ENCODE measurements at places on chromosomes 11 and 22. TPM values are rescaled to one million over a fixed set of nuclear protein-coding genes. Genes with fewer than 3 reads are reported as not detected.

- no peak for DNase-seq
- peaks cover 1% of the 10 kb centered on the region for H3K36me3 ChIP-seq
- H3K4me1 ChIP-seq, result peaks cover 4% of the 10 kb centered on the region
- H3K27me3 ChIP-seq, result peaks cover 15% of the 10 kb centered on the region
- H3K4me3 ChIP-seq, result no peak overlapping the region
These were observed 198.5 kb downstream of the MYO18B start for GRCh38 chr22:25940479-25940878.

- peaks cover 7% of the 10 kb centered on the region for H3K36me3 ChIP-seq
- no peaks in the 10 kb centered on the region for H3K27me3 ChIP-seq
- no peaks in the 10 kb centered on the region for H3K4me1 ChIP-seq
- H3K27ac ChIP-seq, result no peak overlapping the region
These were observed 30.8 kb downstream of the SBF1 start for GRCh38 chr22:50443801-50444625.

DNA sequence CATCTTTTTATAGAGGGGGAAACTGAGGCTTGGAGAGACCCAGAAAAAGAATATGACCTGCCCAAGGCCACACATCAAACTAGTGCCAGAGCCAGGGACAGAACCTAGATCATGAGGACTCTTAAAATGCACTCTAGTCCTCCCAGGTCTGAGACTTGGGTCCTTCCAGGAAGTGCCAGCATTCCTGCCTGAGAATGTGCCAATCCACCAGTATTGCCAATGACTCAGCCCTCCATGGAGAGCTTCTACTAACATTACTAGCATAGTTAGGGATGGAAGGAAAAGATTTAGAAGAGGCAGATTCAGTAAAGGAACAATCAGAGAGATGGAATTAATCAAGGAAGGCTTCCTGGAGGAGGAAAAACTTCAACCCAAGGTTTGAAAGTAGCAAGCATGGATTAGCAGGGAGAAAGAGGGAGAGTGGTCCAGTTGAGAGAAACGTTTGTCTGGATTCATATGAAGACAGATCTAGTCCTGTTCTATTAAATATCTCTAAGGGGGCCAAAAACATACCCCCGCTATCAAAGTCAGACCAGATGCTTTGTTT lies 20.1 kb upstream of the SMIM35 start:
- no peak overlapping the region for H3K27ac ChIP-seq
- H3K36me3 ChIP-seq, result peaks cover under 1% of the 10 kb centered on the region
- DNase-seq, result no peak
- peaks cover 14% of the 10 kb centered on the region for H3K27me3 ChIP-seq
- H3K4me3 ChIP-seq, result no peak overlapping the region

- H3K27me3 ChIP-seq, result no peaks in the 10 kb centered on the region
- H3K36me3 ChIP-seq, result no peaks in the 10 kb centered on the region
- H3K4me1 ChIP-seq, result no peaks in the 10 kb centered on the region
- H3K4me3 ChIP-seq, result no peak overlapping the region
- DNase-seq, result no peak
- H3K27ac ChIP-seq, result no peak overlapping the region
These were observed 59.3 kb downstream of the BDNF start for GRCh38 chr11:27640954-27641353.

DNA sequence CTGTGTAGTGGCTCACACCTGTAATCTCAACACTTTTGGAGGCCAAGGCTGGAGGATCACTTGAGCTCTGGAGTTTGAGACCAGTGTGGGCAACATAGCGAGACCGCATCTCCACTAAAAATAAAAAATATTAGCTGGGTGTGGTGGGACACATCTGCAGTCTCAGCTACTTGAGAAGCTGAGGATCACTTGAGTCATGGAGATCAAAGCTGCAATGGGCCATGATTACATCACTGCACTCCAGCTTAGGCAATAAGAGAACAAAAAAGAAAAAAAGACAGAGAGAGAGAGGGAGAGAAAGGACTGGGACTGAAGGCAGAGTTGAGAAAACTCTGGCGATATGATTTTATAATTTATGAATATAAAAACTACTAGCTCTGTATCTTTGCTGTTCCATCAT lies 473.1 kb downstream of the LRRC4C start:
- DNase-seq, result no peak
- H3K27ac ChIP-seq, result no peak overlapping the region
- no peaks in the 10 kb centered on the region for H3K4me1 ChIP-seq
- no peaks in the 10 kb centered on the region for H3K36me3 ChIP-seq

DNA sequence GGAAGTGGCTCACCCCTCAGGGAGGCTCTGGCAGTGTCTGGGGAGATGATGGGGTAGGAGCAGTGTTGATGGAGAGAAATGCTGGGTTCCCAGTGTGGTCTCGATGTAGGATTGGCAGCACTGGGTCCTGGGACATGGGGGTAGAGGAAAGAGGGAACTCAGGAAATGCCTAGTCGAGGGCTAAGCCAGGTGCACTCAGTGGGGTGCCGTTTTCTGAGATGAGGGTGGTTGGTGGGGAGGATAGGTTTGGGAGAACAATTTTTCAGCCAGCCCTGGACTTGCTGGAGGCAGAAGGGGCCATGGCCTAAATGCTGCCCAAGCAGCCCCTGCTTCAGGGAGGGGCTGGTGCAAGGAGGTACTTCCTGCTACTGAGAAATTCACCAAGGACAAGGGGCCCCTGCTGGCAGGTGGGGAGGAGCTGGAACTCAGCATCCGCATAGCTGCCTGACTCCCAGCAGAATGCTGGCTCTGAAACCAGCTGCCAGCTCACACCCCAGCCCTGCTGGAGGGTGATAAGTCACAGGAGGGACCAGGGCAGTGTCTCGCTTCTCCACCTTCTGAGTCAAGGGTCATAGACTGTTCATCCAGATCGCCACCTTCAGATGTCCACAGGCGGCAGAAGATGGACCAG lies 6.0 kb downstream of the CCDC157 start:
- H3K36me3 ChIP-seq, result peaks cover 5% of the 10 kb centered on the region
- no peak overlapping the region for H3K27ac ChIP-seq
- peaks cover 4% of the 10 kb centered on the region for H3K4me1 ChIP-seq
- H3K27me3 ChIP-seq, result no peaks in the 10 kb centered on the region
- no peak for DNase-seq

GRCh38 chr11:13852481-13852880 lies 110.0 kb upstream of the SPON1 start:
- H3K27me3 ChIP-seq, result peaks cover 39% of the 10 kb centered on the region
- H3K36me3 ChIP-seq, result no peaks in the 10 kb centered on the region
- no peak for DNase-seq
- H3K27ac ChIP-seq, result no peak overlapping the region
- no peak overlapping the region for H3K4me3 ChIP-seq

DNA sequence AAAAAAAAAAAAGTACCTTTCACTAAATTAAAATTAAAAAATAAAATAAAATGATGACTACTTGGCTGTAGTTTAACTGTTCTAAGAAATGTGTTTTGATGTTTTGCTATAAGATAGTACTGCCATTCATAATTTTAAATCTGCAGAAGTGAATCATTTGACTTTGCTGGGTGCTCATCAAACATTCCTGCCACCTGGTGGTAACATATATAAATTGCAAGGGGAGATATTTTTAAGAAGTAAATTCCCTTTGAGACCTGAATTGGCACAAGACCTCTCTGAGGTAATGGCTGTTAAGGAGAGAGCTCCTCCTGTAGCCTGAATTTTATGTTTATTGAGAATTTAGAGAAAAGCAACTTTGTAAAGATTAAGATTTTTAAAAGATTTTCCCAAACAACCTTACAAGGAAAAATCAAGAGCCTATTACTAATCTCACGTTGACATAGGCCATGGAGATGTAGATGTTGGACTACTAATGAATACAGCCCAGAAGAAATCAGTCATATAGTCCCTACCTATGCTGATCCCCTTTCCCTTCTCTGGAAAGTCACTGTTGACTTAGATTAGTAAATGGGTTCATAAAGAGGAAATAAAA lies 11.9 kb upstream of the NARS2 start:
- H3K27ac ChIP-seq, result no peak overlapping the region
- H3K4me3 ChIP-seq, result no peak overlapping the region
- DNase-seq, result no peak
- H3K36me3 ChIP-seq, result peaks cover 7% of the 10 kb centered on the region
- H3K4me1 ChIP-seq, result peaks cover 4% of the 10 kb centered on the region

DNA sequence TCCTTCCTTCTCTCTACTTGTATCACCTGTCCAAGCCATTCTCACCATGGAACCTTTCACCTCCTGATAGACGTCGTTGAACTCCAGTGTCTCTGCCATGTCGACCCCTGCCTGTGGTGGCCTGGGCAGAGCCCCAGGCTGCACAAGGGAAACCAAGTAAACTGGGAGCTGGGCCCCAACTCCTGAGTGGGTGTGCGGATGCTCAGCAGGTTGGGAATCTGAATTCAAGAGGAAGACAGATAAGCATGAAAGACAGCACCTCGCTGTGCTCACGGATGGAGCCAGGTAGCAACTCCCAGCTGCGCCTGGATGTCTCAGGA lies 709 bp downstream of the SSRP1 start:
- peaks cover 12% of the 10 kb centered on the region for H3K36me3 ChIP-seq
- peaks cover 20% of the 10 kb centered on the region for H3K4me1 ChIP-seq
- peaks cover 2% of the 10 kb centered on the region for H3K27me3 ChIP-seq
- H3K27ac ChIP-seq, result peak overlapping the region; percentile 94

DNA sequence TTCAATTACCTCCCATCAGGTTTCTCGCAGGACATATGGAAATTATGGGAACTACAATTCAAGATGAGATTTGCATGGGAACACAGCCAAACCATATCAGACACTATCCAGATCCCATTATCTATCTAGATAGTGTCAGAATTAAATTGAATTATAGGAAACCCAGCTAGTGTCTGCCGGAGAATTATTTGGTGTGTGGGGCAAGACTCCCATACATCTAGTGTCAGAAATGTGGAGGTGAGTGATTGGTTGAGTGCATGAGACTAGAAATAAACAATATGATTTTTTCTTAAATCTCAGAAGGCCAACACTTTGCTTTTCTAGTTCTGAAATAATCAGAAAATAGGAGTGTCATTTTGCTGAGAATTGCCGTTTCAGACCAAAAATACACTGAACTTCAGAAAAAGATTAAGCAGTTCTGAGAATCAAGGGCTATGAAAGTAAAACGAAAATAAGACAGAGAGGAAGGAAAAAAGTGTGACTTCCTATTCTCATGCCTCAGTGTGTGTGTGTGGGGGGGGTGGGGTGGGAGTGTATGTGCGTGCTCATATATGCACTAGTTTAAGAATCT lies 21.3 kb downstream of the CASP12 start:
- no peaks in the 10 kb centered on the region for H3K4me1 ChIP-seq
- no peaks in the 10 kb centered on the region for H3K27me3 ChIP-seq
- no peaks in the 10 kb centered on the region for H3K36me3 ChIP-seq

The GNAZ gene
- total RNA-seq, result 16.3 TPM

DNA sequence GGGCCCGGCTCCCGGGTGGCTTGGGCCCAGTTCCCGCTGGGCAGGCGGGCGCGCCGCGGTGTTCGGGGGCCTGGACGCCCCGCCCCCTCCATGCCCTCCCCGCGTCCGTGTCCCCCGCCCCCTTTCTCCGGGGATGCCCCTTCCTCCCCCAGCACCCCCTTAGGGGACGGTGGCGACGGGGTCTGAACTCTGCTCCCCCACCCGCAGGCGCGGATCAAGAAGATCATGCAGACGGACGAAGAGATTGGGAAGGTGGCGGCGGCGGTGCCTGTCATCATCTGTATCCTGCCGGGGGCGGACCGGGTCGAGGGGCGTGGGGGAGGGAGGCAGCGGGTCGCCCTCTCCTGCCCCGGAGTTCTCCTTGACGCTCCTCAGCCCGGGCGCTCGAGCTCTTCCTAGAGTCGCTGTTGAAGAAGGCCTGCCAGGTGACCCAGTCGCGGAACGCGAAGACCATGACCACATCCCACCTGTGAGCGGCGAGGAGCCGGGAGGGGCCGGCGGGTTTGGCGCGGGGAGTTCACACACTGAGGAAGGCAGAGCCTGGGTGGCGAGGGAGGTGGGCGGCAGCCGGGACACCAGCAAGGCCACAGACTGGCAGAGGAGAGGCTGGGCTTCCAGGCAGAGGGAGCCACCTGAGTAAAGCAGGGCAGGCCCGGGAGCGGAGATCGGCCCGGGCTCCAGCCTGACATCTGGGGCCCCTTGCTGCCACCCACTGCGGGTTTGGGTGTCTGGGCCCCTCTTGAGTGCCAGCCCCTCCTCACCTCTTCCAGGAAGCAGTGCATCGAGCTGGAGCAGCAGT lies 546 bp downstream of the DRAP1 start:
- peak overlapping the region; percentile 78 for H3K27ac ChIP-seq
- peaks cover 6% of the 10 kb centered on the region for H3K4me1 ChIP-seq
- DNase-seq, result peak; percentile 48
- H3K27me3 ChIP-seq, result peaks cover 2% of the 10 kb centered on the region

DNA sequence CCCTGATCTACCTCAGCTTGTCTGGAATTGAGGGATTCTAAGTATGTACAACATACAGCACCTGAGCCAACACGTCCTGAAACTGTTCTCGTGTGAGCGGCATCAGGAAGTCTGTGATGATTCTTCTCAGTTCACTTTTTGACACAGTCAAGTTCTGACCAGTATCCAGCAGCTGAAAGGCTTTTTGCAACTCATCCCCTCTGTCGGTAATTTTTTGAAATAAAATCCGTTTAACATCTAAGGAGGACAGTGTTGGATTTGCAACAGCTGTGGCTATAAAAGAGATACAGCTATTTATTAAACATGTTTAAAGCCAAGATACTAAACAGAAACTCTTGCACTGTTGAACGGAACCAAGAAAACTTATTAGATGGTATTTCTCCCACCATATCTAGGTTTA lies 39.3 kb downstream of the EFCAB6 start:
- no peak overlapping the region for H3K27ac ChIP-seq
- H3K27me3 ChIP-seq, result no peaks in the 10 kb centered on the region
- peaks cover 1% of the 10 kb centered on the region for H3K36me3 ChIP-seq
- no peak for DNase-seq
- H3K4me3 ChIP-seq, result no peak overlapping the region

DNA sequence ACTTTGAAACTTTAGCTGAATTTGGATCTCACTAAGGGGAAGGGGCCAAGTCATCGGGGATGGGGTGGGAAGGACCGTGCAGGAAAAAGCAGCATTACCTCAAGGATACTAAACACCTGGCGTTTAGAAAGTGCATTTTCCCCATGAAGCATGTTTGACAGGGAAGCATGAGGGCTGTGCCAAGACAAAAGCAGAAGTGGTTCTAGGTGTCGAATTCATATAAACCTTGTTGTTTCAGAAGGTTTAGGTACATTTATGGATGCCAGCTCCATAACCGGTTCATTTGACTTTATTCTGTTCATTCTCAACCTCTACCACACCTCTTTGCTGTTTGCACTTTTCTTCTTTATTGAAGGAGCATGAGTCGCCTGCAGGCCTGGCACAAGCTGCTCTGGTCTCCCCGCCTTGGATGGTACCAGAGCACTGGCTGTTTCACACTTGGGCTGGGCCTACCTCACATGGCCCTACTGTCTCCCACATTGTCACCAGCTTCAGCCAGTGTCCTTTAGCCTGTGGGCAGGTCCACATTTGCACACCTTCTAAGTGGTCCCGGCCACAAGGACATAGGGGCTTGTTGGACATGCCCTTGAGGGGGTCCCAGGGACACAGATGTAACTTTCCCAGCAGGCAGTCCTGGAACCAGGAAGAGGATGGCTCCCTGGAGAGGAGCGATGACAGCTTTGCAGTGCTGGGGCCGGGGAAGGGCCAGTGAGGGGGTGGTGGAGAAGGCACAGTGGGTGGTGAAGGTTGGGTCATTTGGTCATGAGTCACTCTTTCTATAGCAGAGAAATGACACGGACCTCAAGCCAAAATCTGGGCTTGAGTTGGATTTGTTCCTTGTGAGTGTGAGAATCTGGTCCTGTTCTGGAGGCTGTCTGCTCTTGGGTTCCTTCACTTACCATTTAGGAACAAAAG lies 3.2 kb upstream of the ST14 start:
- no peak for DNase-seq
- H3K27me3 ChIP-seq, result peaks cover 29% of the 10 kb centered on the region
- no peak overlapping the region for H3K4me3 ChIP-seq
- no peaks in the 10 kb centered on the region for H3K36me3 ChIP-seq
- peaks cover 11% of the 10 kb centered on the region for H3K4me1 ChIP-seq

The PRG2 gene
- total RNA-seq, result not detected
